ENCODE measurements at places on chromosomes 12 and 14. TPM values are rescaled to one million over a fixed set of nuclear protein-coding genes. Genes with fewer than 3 reads are reported as not detected.

Gene SIX1
- total RNA-seq, result 0.41 TPM

Gene CD163
- total RNA-seq, result 1.6 TPM

DNA sequence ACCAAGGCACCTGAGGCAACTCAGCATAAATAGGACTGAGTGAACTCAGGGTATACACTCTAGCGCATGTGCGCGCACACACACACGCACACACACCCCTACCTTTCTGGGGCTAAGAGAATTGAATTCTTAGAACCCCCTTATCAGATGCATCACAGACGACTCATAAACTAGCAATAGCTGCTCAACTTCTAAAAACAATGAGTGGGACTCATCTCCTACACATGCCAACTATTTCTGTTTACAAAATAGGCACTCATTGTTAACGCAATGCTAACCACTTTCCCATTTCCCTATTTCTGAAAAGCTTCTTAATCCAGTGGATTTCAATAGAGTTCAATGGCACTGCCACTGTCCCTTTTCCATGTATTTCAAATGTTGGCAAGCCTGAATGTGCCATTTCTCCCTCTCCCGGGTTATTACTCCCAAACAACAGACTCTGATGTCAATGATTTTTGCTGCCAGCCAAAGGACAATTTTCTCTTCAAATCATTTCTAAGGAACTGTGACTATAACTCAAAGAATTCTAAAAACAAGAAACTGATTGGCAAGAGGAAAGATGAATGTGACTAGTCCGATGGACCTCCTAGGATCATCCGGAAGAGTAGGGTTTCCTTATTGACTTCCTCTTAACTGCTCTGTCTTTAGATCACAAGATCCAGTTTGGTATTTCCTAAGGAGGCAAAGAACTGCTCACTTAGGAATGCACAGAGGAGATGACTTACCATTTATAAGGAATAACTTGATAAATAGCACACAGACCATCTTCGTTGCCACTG lies 48.8 kb downstream of the SLC38A1 start:
- DNase-seq, result no peak

Gene E2F7
- total RNA-seq, result 1.2 TPM

Gene CD4
- 2.0 TPM for total RNA-seq

Gene PYGL
- 4.5 TPM for total RNA-seq

- no peak for DNase-seq
These were observed 1.7 kb downstream of the ATF7IP start for GRCh38 chr12:14367040-14367661.

Gene HPD
- not detected for total RNA-seq

- DNase-seq, result no peak
These were observed 56.9 kb downstream of the TESC start for GRCh38 chr12:117042171-117042842.

DNA sequence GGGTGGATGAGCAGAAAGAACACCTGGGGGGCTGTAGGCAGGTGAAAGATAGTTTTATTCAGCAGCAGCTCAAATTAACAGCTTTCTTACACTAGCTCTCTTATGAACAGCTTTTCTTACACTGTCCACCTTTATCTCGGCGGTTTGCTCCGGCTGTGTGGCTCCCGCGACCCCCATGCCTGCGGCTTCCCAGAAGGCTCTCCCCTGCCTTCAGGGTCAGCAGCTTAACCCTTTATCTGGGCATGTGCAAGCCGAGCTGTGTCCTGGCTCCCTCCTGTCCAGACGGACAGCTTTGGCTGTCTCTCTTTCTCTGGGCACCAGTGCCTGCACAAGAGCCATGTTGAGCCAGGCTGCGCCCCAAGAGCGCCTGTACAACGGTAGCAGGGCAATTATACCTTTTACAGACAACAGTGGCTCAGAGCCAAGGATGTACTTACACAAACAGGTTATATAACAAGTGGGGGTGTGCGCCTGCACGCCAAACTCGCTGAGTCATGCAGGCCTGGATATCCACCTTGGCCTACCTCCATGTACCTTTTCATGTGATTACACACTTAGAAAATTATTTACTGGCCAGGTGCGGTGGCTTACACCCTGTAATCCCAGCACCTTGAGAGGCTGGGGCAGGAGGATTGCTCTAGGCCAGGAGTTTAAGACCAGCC lies 28.5 kb upstream of the KLHL42 start:
- DNase-seq, result no peak

DNA sequence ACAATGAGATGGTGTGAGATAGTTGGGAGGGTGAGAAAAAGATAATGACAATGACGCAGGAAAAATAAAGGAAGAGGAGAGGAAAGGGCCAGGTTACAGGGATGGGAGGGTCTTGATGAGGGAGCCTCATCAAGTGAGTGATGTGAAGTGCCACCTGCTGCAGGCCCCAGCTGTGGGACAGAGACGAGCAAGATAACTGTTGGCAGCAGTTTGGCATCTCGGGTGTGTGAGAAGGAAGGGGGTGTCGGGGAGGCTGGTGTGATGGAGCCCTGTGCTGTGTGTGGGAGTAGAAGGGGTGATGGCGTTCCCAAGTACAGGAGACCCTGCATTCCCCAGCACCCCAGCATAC lies 11.4 kb upstream of the TAC3 start:
- no peak for DNase-seq

Gene INHBC
- not detected for total RNA-seq

Measured in frontal cortex (tissue), 4 donors.